ENCODE measurements at places on chromosomes 4 and X.

GRCh38 chr4:48237996-48238645 lies 31.5 kb downstream of the TEC start:
- DNase-seq, result no peak

- DNase-seq, result no peak
Observed at GRCh38 chr4:26356081-26356501, 35.3 kb downstream of the RBPJ start.

- no peak for DNase-seq
Observed at GRCh38 chr4:98565681-98566301, 92.6 kb downstream of the TSPAN5 start.

DNA sequence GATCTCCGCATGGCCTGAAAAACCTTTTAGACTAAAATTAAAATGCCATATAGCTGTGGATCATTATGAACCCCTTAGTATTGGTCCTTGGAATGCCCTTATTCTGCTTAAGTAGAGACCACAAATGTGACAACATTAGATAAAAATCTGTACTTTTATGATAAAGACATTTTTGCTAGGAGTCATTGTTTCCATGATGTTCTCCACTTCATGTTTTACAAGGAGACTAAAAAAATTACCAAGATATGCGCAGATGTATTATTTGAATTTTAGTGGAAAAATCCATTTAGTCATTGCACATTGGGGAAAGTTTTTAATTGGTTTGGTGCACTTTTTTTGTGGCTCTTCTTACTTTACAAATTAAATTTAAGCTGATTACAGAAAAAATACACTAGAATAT lies 85.1 kb upstream of the HPRT1 start:
- DNase-seq, result no peak

GRCh38 chr4:159735281-159736207 lies 632.7 kb downstream of the RAPGEF2 start:
- no peak for DNase-seq

DNA sequence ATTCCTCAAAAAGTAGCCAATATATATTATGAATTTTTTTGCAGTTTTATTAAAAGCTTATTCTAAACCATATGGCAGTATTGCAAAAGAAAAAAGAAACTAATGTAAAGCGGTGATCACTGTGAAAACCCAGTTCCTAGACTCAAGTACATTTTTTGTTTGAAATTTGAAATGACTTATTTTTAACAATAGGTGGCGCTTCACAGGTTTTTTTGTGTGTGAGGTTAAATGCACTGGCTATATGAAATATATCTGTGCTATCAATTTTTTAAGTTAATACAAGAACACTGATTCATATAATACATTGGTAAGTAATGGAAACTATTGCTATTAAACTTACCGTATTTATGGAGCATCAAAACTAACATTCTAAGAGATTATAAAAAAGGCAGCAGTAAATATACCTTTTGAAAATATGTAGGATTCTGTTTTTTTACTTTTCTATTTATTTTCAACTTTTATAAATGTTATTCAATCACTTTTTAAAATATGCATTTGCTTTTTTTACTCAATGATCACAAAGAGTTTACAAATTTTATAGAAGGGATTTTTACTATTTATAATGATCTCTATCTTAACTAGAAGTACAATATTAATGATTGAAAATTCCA lies 5.6 kb upstream of the SPRY1 start:
- no peak for DNase-seq

- no peak for DNase-seq
Observed at GRCh38 chrX:139642241-139642927, 65.6 kb downstream of the MCF2 start.

DNA sequence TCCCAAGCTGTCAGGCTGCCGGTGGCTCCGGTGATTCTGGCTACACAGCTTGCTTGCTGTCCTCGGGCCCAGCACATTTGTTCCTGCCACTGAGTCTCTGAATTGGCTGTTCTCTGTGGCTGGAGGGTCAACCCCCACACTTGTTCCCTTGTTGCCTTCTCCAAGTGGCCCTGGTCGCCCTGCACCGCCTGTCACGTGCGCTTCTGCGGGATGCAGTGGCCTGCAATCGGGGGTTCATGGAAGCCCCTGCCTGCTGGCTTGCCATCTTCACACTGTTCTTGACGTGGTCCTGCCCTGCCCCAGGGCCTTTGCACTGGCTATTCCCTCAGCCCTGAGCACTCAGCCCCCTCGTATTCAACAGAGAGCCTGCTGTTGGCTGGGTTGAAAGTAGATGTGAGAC lies 8.1 kb downstream of the CLCN4 start:
- no peak for DNase-seq

DNA sequence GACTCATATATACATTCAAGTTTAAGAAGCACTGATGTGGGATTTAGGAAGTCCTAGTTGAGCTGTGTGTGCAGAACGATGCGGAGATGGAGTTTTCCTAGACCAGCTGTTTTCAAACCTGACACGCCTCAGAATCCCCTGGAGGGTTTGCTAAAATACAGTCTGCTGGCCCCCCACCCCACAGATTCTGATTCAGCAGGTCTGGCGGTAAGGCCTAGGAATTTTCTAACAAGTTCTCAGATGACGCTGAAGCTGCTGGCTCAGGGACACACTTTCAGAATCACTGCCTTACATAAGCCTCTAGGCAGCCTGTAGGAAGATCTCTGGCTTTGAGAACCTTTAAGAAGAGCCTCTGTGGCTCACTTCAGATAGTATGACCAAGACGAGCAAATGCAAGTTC lies 73.1 kb downstream of the PHEX start:
- DNase-seq, result no peak

DNA sequence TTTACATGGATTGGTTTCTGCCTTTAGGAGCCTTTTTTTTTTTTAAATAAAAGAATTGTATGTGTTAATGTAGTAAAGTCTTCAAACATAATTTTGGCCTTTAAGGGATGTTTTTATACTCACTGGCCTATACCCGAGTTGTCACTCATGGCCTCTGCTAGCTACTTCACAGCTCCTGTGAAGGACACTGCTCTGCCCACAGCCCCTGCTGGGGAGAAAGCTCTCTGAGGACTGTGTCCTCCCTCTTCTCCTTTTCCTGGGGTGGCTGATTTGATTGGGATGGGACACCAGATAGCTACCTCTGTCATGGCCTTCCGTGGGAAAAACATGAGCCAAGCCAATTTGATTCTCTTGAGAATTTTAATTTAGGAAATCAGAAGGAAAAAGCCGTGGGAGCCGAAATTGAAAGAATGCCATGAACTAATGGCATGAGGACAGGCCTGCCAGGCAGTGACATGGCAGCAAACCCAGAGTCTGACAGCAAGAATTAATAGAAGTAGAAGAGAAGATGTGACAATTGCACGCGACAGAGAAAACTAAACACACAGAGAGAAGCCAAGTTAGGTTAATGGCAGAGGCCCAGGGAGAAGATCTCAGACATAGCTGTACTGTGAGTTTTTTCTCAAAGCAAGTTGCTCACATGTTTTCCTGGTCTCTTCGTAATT lies 81.4 kb downstream of the ARHGAP10 start:
- no peak for DNase-seq

GRCh38 chrX:6983207-6983955 lies 164.1 kb upstream of the STS start:
- no peak for DNase-seq

- DNase-seq, result no peak
Observed at GRCh38 chr4:100989401-100989800, 357.9 kb downstream of the PPP3CA start.

DNA sequence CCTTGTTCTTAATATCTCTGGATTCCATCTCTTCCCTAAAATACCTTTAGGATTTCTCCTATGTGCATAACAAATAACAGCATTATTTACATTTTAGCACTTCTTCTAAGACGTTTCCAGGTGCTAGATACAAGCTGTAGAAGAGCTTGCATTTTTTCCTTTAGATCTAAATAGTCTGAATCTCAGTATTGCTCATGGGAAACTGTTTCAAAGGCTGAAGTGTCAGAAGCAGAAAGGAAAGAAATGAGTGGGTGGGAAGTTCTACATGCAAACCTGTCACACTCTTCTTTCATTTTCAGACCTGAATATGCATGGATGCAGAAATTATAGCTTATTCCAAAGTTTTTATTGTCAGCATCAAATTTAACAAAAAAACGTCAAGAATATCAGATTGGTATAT lies 41.8 kb downstream of the FGF13 start:
- no peak for DNase-seq

DNA sequence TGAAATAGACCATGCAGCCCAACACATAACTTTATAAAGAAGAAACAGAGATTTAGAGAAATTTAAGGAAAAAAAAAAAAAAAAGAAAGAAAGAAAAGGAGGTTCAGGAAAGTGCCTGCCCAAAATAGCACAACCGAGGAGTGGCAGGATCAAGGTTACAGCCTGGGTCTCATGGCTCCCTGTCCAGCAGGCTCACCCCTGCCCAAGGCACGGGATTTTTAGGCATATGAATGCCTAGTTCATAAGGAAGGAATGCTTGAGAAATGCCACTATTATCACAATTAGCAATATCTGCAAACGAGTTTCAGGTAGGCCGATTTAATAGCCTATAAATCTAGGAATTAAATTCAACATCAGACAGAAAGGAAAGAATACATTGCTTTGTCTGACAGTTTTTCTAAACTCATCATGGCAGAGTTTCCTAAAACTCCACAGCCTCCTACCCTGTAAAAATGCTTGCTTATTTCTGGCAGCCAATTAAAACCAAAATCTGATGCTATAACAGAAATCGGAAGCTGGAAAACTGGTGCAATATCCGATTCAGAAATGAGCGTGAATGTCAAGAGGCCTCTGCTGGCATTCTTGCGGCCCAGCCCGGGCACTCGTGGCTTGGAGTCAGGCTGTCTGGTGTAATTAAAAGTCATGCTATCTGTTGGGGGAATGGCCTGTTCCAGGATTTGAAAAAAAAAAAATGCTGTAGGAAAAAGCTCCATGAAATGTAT lies 63.5 kb downstream of the GEMIN8 start:
- no peak for DNase-seq

- DNase-seq, result no peak
Observed at GRCh38 chrX:10370976-10371375, 214.2 kb downstream of the CLCN4 start.

GRCh38 chrX:31323658-31324057 lies 251.8 kb upstream of the FTHL17 start:
- DNase-seq, result no peak

DNA sequence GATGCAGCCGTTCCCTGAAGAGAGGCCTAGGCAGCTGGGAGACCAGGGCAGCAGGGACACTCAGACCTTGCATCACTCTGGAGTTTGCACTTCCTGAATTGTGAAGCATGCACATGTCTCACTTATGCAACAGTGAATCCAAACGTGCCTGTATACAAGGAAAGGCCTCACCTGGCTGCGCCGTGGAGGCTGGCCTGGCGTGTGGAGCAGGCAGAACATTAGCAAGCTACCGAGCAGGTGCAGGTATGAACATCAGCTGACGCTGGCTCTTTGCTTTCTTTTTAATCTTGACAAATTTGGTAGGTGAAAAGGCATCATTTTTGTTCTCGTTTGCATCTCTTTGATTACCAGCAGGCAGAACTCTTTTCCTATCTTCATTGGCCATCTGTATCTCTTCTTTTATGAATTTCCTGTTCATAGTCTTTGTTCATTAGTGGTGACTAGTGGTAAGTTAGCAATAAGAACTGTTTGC lies 37.1 kb upstream of the IRAK1 start:
- no peak for DNase-seq

DNA sequence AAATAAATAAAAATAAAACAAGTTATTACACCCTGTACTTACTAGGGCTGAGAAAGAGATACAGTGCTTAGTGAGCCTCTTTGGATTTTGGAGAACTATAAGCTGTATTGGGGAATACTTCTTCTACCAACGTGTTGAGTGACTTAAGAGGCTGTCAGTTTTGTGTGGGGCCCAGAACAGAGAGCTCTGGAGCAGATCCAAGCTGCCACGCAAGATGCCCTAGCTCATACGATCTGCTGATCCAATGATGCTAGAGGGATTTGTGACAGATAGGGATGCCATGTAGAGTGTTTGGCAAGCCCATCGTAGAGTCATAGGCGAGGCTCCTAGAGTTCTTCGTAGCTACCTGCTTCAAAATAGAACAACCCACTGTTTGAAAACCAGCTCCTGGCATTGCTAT lies 60.3 kb upstream of the KLF3 start:
- no peak for DNase-seq

DNA sequence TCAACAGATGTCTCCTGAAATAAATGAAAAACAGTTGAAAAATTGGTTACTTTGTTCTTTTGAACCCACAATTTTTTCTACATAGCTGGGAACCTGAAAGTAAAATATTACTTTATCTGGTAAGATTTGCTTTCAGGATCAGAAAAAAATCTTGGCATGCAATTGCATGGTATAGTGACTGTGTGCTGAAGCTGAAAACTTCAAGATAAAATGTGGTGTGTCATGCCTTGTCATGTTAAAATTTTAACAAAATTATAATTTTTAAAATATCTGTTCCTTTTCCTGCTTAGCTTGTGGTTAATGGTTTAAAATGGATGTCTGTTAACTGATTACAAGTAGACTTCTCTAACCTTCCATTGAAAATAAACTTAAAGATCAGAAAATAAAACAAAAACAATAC lies 904.8 kb downstream of the PDHA2 start:
- no peak for DNase-seq

GRCh38 chrX:13414006-13414647 lies 94.3 kb upstream of the ATXN3L start:
- DNase-seq, result no peak

GRCh38 chr4:86442881-86443280 lies 83.0 kb upstream of the MAPK10 start:
- no peak for DNase-seq

- DNase-seq, result no peak
Observed at GRCh38 chrX:135740681-135741149, 27.3 kb downstream of the CT45A1 start.

DNA sequence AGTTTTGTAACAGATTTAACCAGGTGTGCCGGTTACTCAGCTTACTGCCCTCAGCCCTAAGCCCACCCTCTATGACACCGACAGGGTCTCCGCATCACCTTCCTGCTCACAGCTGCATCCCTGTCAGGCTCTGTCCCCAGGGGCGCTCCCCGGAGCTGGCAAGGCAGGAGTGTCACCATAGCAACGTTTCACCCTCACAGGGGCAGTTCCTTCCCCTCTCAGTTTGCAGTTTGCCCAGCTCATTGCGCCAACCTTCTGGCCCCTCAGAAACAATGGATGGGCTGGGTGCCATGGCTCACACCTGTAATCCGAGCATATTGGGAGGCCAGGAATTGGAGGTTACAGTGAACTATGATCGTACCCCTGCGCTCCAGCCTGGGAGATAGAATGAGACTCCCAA lies 42.6 kb downstream of the RGS12 start:
- DNase-seq, result no peak

- DNase-seq, result no peak
Observed at GRCh38 chrX:44908827-44909226, 35.8 kb downstream of the KDM6A start.

GRCh38 chrX:106802388-106803275 lies at the start of gene TBC1D8B:
Gene TBC1D8B, plus strand, starts transcription at chrX:106802673. Its CDS starts 181 bp downstream, at chrX:106802854.
- peak; percentile 45 for DNase-seq

DNA sequence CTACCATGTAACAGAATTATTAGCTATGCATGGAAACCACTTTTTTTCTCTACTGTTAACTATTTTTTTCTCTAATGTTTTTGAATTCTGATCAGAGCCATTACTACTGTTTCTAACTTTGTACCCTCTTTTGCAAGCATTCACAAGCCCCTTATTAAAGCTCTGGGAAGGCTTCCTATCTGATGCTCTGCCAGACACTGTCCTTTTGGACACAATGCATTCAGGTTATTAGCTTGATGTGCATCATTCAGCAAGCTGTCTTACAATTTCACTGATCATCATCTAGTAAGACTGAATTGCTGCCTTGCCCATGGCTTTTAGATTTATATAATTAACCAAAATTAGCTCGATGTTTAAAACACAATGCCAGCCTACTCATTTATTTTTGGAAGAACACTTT lies 155.1 kb downstream of the NR3C2 start:
- DNase-seq, result no peak
